Spleen (tissue), 13 donors: ENCODE measurements at places on chromosomes 12 and 14. TPM values are rescaled to one million over a fixed set of nuclear protein-coding genes. Genes with fewer than 3 reads are reported as not detected.

Gene ENDOU
- not detected for total RNA-seq

Gene RIMBP2
- 5.2 TPM for total RNA-seq

Gene OVCH1
- total RNA-seq, result 3.2 TPM

Gene FAIM2
- 0.09 TPM for total RNA-seq

Gene TTC6
- not detected for total RNA-seq

Gene KNTC1
- 26.1 TPM for total RNA-seq

Gene MRPL42
- total RNA-seq, result 48.1 TPM

Gene USP44
- total RNA-seq, result 4.2 TPM

Gene ZBTB25
- total RNA-seq, result 23.3 TPM

Gene NTF3
- total RNA-seq, result not detected

Gene CDK4
- total RNA-seq, result 77.8 TPM

Gene RITA1
- total RNA-seq, result 11.3 TPM

Gene OR4K13
- total RNA-seq, result not detected

Gene MOK
- total RNA-seq, result 11.2 TPM
